Stimulated activated CD8-positive, alpha-beta memory T cell treated with anti-CD3 and anti-CD28 coated beads, Interleukin-15, amount 100 ng/mL, for 4 hours (primary cell): ENCODE measurements at places on chromosomes 5 and 9.

GRCh38 chr5:11898-12297 is 80.1 kb upstream of the PLEKHG4B start:
- DNase-seq: no peak

DNA sequence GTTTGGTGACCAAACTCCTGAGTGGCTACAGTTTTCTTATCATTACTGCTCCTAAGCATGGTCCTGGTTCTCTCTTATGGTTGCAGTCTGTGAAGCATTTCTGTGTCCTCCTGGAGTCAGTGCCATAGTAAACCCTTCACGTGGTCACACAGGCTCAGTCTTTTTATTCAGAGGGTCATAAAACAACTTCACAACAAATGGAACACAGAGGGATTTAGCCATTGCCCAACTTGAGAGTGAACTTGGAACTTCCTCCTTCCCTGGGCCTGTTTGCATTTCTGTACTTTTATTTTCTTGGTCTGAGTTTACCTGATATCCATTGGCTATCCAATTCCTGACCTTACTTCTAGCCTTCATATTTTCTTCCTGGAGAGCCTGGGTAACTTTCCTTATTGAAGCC is 144.9 kb downstream of the CCDC192 start:
- no peak for DNase-seq

GRCh38 chr5:132752581-132753125 is 5.4 kb downstream of the CCNI2 start:
- no peak for DNase-seq

DNA sequence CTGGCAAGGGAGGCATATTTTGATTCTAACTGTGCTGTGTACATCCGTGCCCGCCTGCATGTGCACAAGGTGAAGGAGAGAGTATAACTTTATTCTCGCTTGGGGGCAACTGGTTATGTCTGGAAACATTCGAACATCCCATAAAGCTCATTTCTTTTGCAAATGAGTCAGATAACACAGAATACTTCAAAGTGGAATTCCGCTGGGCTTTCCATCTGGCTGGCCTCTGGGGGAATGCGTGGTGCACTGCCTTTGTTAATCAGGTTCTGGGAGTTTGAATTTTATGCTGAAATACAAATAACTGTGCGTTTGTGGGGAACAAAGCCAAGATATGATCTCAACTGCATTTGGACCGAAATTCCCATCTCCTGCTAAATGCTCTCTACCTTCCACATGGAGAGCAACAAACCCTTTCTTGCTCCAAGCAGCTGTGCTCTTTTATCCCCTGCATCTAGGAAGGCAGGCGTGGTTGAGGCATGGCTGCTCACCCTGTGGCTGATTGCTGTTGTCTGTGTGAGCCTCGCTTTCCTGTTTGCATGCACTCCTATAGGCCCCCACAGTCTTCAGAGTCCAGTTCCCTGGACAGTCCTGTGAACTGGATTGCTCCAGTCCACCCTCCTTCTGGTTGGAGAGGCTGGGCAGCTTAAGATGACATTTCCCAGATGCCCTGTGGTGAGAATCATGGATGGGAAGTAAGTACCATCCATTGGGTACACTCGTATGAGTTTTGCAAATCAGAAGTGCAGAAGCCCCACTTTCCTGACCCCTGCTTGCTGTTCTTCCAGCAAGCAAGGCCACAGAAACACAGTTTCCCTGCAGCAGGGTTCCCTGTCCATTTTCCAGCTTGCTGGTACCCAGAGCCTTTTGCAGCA is 82.9 kb upstream of the ALDH1B1 start:
- DNase-seq: no peak

GRCh38 chr9:108473209-108474112 is 382.3 kb downstream of the ACTL7B start:
- no peak for DNase-seq

- no peak for DNase-seq
Measured at GRCh38 chr5:82259172-82259800, 18.9 kb downstream of the RPS23 start.

GRCh38 chr5:40540301-40540700 is 139.4 kb upstream of the PTGER4 start:
- DNase-seq: no peak

GRCh38 chr5:24773261-24773660 is 128.5 kb upstream of the CDH10 start:
- DNase-seq: no peak

DNA sequence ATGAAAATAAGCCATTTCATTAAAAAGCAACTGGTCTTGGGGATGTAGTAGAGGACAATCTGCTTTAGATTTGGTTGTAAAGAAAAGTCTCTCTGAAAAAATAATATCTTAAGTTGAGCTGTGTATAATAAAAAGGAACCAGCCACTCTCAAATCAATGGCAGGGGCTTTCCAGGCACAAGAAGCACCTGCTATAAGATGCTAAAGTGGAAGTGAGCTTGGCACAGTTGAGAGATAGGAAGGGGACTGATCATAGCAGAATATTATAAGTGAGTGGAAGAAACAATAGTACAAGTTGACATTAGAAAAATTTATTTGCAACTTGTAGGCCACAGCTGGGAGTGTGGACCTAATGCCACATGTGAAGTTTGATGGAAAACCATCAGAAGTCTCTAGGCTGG is 28.1 kb upstream of the SPINK5 start:
- no peak for DNase-seq

- no peak for DNase-seq
Measured at GRCh38 chr9:130981756-130982137, 27.2 kb upstream of the LAMC3 start.

- DNase-seq: no peak
Measured at GRCh38 chr5:129773376-129773775, 25.5 kb downstream of the MINAR2 start.

DNA sequence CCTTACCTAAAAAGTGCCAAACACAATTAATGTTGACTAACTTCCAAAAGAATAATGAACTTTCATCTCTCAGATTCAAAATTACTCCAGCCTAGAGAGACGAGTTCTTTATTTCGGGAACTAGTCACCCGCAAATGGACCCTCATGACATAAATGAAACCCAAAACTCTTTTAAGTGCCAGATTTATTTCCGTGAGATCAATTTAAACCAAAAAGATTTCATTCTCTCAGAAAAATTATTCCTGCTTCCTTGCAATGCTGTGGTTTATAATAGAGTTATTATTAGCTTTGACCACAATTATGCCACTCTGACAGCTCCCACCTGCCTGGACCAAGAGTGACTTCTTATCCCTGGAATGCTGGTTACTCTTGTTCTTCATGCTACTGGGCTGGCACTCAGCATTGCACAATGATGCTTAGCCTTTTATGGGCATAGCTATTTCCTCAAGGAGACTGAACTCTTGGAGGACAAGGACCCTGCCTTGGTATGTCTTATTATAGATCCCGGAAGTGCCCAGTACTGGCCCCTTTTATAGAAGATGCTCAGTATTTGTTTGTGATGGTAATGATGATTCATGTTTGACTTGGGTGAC is 183.5 kb downstream of the SNX18 start:
- DNase-seq: no peak

- DNase-seq: no peak
Measured at GRCh38 chr9:26919698-26920097, 27.1 kb upstream of the CAAP1 start.

DNA sequence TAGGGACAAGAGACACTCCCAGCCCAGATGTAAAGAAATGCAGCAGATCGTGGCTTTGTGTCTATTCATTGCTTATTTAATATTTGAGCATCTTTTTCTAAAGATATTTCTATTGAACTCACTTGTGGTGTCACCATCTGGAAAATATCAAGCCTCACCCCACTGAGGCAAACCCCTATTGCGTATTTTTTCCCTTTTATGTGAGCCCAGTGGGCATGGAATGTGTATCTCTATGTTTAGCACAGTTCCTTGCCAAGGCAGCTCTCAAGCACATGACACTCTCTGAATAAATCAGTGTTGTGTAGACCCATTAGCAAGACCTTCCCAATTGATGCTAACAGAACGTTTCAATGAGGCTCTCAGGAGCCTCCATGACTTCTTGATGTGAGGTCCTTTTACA is 81.6 kb downstream of the TMEM174 start:
- DNase-seq: no peak

DNA sequence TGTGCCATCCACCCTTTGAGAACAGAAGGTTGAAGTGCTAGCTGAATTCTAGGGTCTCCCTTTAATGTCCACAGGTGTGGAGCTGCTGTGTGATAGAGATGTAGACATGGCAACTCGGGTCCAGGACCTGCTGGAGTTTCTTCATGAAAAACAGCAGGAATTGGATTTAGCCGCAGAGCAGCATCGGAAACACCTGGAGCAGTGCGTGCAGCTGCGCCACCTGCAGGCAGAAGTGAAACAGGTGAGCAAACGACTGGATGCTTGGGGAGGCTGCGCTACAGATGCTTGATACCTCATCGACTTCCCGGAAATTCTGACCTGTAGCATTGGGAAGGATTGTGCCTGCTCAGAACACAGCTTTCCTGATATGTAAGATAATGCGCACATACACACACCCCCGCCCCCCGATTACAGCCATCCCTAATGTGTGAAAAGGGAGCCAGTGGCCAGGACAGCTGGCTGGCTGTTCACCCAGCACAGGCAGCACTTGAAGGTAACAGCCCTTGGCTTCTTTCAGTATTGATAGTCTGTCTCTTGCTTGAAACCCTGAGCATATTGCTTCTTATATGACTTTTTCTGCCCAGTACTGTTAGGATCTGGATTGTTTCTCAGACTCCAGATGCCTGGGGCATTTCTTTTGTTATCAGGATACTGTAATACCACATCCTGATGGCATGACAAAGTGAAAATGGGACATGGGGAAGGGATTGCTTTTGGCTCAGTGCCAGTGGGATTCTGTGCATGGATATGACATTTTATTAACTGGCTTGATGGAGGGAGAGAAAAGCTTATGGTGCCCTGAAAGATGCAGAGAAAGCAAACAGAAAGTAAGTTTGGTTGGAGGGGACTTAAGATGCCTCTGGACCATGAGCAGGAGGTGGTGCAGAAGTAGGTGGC is 216.8 kb upstream of the OTULINL start:
- no peak for DNase-seq

GRCh38 chr9:98430535-98431292 is 175.3 kb upstream of the TBC1D2 start:
- no peak for DNase-seq

- DNase-seq: no peak
Measured at GRCh38 chr9:14318361-14318760, 4.4 kb upstream of the NFIB start.

- DNase-seq: no peak
Measured at GRCh38 chr9:114621975-114622609, 11.0 kb downstream of the TMEM268 start.

DNA sequence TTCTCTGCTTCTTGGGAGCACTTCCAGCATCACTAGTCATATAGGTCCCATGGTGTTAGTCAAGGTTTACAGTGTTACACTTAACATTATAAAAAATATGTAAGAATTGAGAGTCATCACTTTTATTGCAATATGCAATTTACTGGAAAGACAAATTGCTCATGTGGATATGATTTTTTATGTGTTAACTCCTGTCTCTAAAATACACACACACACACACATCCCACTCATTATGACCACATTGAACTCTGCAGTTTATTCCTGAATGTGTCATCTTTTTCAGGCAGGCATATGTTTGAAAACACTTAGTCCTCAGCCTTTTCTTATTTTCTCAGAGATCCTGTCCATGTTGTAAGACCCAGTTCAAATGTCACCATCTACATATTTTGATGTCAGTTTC is 148.5 kb upstream of the MRPS30 start:
- no peak for DNase-seq

- no peak for DNase-seq
Measured at GRCh38 chr9:130860458-130861316, 25.6 kb downstream of the ABL1 start.

DNA sequence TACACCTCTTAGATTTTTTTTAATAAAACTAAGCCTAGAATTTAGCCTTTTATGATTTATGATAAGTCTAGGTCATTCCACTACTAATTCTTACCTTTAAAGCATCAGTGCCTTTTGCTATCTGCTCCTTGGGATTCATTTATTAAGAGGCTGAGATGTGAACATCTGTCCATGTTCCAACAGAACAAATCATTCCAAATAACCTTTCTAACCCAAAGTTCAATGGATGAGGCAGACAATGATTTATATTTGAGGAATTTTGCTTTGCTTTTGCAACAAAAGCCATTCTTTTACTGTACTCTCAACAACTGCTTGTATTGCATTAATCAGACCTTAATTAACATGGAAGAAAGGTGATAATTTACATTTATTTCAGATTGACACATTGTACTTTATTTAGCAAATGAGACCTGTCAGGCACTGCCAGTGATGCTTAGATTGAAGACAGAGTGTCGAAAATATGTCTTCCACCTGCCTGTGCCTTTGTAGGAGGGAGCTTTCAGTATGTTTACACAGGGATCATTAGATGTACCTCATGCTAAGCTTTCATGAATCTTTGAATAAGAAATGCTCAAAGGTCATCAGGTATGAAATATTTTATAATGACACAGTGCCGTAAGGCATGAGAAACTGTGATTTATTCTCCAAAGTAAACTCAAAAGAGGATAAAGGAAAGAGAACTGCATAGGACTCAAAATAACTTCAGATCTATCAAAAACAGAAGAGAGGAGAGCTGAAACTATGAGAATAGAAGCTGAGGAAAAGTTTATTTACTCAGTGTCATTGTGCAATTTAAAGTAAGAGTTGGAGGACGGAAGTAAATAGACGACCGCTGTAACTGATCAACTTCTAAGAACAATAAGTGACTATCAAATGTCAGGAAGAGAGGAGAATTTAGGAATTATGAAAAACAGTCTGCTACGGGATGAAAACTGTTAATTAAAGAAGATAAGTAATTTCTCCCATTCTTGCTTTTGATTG is 36.7 kb upstream of the IZUMO3 start:
- no peak for DNase-seq

GRCh38 chr9:133282464-133283238 is 7.7 kb upstream of the ABO start:
- no peak for DNase-seq

DNA sequence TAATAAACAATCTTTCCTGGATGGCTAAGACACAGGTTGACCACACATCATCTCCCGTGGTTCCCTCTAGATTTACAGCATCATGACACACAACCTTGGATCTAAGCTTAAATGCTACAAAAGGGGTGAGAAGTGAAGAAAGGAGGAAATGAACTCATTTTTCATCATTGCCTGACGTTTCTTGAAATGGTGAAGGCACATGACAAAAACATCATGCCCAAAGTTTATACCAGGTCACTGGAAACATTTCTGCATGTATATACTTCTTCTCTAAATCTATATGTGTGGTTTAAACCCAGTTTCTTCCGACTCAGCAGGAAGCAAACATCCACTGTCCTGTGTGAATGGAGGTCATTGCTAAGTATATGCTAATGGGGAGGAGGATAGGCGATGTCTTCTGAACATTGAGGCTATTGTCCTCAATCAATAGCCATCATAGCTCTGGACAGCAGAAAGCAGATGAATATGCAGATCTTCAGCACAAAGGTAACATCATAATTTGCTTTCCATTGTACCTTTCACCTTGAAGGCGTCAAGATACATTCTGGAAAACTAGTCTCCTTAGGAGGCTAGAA is 137.4 kb downstream of the MED27 start:
- no peak for DNase-seq
